CD8-positive, alpha-beta memory T cell (primary cell): ENCODE measurements at places on chromosomes 12 and 14.

GRCh38 chr12:108116254-108116653 lies 12.8 kb upstream of the WSCD2 start:
- no peak overlapping the region for H3K27ac ChIP-seq
- H3K4me3 ChIP-seq, result no peak overlapping the region
- no peaks in the 10 kb centered on the region for H3K27me3 ChIP-seq
- H3K4me1 ChIP-seq, result no peaks in the 10 kb centered on the region
- no peaks in the 10 kb centered on the region for H3K36me3 ChIP-seq
- no peak for DNase-seq

DNA sequence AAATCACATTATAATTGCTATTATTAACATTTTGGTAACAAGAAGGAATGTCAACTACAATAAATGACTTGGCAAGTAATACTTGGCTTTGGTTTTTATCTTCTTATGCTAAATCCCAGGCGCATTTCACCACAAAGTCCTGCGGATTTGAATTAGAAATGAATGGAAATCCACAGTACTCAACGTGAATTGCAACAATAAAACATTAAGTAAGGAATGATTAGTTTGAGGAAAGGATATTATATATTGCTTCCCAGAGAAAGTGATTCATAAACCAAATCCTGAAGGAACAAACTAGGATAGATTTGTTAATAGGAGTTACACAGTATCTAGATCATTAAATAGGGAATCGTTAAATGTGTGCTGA lies 1089.7 kb downstream of the TRHDE start:
- DNase-seq, result no peak
- H3K27me3 ChIP-seq, result no peaks in the 10 kb centered on the region
- no peaks in the 10 kb centered on the region for H3K4me1 ChIP-seq

DNA sequence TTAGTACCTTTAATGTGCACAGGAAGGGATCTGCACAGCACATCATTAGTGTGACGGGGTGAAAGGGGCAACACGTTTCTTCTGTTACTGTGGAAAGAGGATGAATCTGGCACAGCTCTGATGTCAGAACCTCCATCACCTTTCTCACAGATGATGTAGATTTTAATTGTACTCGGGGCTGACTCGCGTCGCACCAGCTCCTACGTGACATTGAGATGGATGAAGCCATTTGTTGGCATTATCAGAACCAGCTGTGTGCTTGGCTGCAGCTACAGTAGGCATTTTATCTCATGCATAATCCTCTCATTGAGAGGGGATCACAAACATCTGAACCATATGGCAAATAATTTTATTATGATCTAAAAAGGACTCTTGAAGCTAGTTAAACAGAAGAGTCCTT lies 173.6 kb downstream of the PDZRN4 start:
- H3K36me3 ChIP-seq, result no peaks in the 10 kb centered on the region
- no peak overlapping the region for H3K27ac ChIP-seq
- DNase-seq, result no peak
- no peak overlapping the region for H3K4me3 ChIP-seq
- H3K4me1 ChIP-seq, result no peaks in the 10 kb centered on the region

DNA sequence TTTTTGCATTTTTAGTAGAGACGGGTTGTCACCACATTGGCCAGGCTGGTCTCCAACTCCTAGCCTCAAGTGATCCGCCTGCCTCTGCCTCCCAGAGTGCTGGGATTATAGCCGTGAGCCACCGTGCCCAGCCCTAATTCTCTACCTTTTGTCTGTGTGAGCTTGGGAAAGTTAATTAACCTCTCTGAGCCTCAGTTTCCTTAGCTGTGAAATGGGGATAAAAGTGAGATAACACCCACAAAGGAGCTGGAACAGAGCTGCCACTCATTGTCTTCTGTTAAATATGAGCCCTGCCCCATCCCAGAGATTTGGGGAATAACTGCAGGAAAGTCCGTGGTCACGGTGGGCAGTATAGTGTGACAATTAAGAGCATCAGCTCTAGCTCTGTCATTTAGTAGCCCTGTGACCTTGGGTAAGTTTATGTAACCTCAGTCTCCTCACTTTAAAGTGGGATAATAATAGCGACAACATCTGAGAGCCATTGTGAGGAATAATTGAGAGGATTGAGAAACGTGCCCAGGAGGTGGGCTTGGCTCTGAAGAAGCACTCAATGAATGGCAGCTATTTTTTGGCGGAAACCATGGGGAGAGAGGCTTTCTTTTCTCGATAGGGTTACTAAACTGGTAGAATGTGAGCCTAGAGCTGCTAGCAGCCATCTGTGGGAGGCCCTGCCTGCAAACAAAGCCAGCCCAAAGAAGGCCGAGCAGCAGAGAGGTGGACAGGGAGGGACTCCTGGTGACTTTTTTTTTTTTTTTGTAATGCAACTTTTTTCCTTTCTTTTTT lies 60.8 kb upstream of the MED13L start:
- H3K27ac ChIP-seq, result no peak overlapping the region
- H3K36me3 ChIP-seq, result no peaks in the 10 kb centered on the region
- no peak for DNase-seq
- no peaks in the 10 kb centered on the region for H3K4me1 ChIP-seq

- no peaks in the 10 kb centered on the region for H3K27me3 ChIP-seq
- H3K4me3 ChIP-seq, result no peak overlapping the region
- DNase-seq, result no peak
- no peak overlapping the region for H3K27ac ChIP-seq
- no peaks in the 10 kb centered on the region for H3K4me1 ChIP-seq
Observed at GRCh38 chr14:32417956-32418552, 89.0 kb downstream of the AKAP6 start.

- DNase-seq, result no peak
- H3K27ac ChIP-seq, result no peak overlapping the region
- no peak overlapping the region for H3K4me3 ChIP-seq
- no peaks in the 10 kb centered on the region for H3K36me3 ChIP-seq
- H3K4me1 ChIP-seq, result no peaks in the 10 kb centered on the region
Observed at GRCh38 chr12:90004319-90005074, 295.9 kb upstream of the ATP2B1 start.

- DNase-seq, result no peak
- H3K27ac ChIP-seq, result no peak overlapping the region
- no peak overlapping the region for H3K4me3 ChIP-seq
- peaks cover 45% of the 10 kb centered on the region for H3K36me3 ChIP-seq
- H3K4me1 ChIP-seq, result peaks cover 93% of the 10 kb centered on the region
Observed at GRCh38 chr14:101834800-101835547, 73.5 kb downstream of the PPP2R5C start.

GRCh38 chr12:30622509-30622908 lies 73.2 kb downstream of the IPO8 start:
- no peak overlapping the region for H3K4me3 ChIP-seq
- H3K27me3 ChIP-seq, result no peaks in the 10 kb centered on the region
- H3K27ac ChIP-seq, result no peak overlapping the region
- no peaks in the 10 kb centered on the region for H3K36me3 ChIP-seq
- DNase-seq, result no peak
- no peaks in the 10 kb centered on the region for H3K4me1 ChIP-seq

- no peaks in the 10 kb centered on the region for H3K27me3 ChIP-seq
- H3K27ac ChIP-seq, result no peak overlapping the region
- H3K4me3 ChIP-seq, result no peak overlapping the region
- H3K4me1 ChIP-seq, result no peaks in the 10 kb centered on the region
Observed at GRCh38 chr12:125137766-125138344, 72.6 kb downstream of the AACS start.

GRCh38 chr14:19851365-19851764 lies 23.6 kb upstream of the OR4K2 start:
- no peaks in the 10 kb centered on the region for H3K27me3 ChIP-seq
- DNase-seq, result no peak
- no peaks in the 10 kb centered on the region for H3K36me3 ChIP-seq
- no peaks in the 10 kb centered on the region for H3K4me1 ChIP-seq
- no peak overlapping the region for H3K4me3 ChIP-seq
- no peak overlapping the region for H3K27ac ChIP-seq

- no peaks in the 10 kb centered on the region for H3K27me3 ChIP-seq
- no peaks in the 10 kb centered on the region for H3K36me3 ChIP-seq
- DNase-seq, result no peak
Observed at GRCh38 chr12:77736219-77736965, 94.3 kb upstream of the NAV3 start.

DNA sequence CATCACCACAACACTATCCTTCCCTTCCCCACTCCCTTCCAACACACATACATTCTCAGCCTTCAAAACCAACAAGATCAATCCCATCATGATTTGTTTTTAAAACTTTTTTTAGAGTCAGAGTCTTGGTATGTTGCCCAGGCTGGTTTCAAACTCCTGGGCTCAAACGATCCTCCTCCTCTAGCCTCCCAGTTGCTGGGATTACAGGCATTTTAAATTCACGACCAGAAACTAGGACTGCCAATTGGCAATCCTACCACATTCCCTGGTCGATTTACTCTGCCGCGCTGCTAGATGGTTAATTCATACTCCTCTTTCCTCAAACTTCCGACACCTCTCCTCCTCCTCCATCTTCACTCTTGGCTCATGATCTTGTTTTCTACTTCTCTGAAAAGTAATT lies 37.5 kb upstream of the TMCC3 start:
- peaks cover 4% of the 10 kb centered on the region for H3K27me3 ChIP-seq
- no peak overlapping the region for H3K4me3 ChIP-seq
- H3K36me3 ChIP-seq, result no peaks in the 10 kb centered on the region
- H3K27ac ChIP-seq, result no peak overlapping the region

GRCh38 chr12:109618082-109618481 lies 44.5 kb downstream of the MVK start:
- H3K27ac ChIP-seq, result no peak overlapping the region
- H3K27me3 ChIP-seq, result no peaks in the 10 kb centered on the region
- H3K4me1 ChIP-seq, result no peaks in the 10 kb centered on the region

DNA sequence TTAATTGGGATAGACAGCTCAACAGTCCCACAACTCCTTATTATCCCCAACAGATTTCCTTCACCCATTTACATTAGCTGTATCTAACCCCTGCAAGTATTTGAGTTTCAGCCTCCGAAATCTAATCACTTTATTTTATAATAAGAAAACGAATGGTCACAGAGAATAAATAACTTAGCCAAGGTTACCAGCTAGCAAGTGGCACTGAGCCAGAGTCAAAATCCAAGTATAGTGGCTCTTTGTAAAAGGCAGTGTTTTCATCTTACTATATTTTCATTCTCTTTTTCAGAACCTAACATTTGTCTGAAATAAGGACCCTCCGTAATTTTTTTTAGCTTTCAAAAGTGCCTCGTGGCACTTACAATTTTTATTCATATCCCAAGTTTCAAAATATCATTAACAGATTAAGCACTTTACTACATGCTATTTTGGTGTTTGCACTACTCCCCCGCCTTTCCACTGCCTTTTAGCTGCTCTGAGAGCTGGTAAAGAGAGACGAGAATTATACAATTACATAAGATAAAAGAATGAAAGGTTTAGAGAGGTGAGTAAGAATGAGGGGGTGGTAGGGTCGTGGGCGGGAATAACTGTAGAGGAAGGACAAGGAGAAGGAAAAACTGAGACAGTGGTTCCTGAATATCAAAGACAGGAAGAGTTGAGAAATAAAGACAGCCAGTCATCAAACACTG lies 3.7 kb upstream of the USP15 start:
- H3K4me1 ChIP-seq, result peaks cover 44% of the 10 kb centered on the region
- no peaks in the 10 kb centered on the region for H3K36me3 ChIP-seq
- DNase-seq, result no peak
- no peak overlapping the region for H3K27ac ChIP-seq

DNA sequence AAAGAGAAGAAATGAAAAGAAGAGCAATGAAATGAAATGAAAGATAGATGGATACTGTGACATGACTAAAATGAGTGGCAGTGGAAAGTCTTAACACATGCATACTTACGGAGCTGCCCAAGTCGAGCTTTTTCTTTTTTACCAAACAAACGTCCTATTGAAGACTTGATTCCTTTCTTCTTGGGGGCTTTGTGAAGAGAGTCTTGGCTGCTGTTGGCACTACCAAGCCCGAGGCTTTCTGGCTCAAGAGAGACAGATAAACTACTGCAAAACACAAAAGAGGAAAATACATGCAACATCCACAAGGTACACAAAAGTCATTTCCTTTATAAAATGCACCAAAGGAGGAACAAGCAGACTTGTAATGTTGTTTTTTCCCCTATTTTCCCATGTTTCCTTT lies 261.2 kb downstream of the ACSS3 start:
- DNase-seq, result no peak
- H3K4me3 ChIP-seq, result no peak overlapping the region
- H3K27ac ChIP-seq, result no peak overlapping the region
- H3K4me1 ChIP-seq, result no peaks in the 10 kb centered on the region

- DNase-seq, result no peak
- no peak overlapping the region for H3K27ac ChIP-seq
- no peak overlapping the region for H3K4me3 ChIP-seq
- no peaks in the 10 kb centered on the region for H3K36me3 ChIP-seq
Observed at GRCh38 chr12:31765931-31766330, 37.1 kb upstream of the AMN1 start.

GRCh38 chr14:22410497-22410896 lies 178.5 kb downstream of the DAD1 start:
- H3K36me3 ChIP-seq, result no peaks in the 10 kb centered on the region
- no peaks in the 10 kb centered on the region for H3K4me1 ChIP-seq
- H3K27ac ChIP-seq, result no peak overlapping the region
- no peaks in the 10 kb centered on the region for H3K27me3 ChIP-seq
- DNase-seq, result no peak
- no peak overlapping the region for H3K4me3 ChIP-seq

DNA sequence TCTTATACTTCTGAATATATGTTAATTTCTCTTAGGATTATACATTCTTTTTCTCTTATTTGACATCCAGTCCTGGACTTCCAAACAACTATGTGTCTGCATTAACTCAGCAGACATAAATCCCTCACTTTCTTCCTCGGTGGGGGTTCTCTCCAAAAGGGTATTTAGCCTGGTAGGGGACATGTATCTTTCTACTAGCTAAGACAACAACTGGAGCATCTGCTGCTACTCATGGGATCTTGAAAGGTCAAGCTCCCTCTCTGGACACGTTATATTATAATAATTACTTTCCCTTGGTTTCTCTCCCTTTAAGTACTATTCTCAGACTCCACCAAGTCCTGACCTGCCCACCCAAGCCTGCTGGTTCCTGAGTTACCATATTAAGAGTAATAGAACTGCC lies 983.7 kb upstream of the FLRT2 start:
- H3K36me3 ChIP-seq, result no peaks in the 10 kb centered on the region
- no peak overlapping the region for H3K4me3 ChIP-seq
- no peak overlapping the region for H3K27ac ChIP-seq
- no peaks in the 10 kb centered on the region for H3K4me1 ChIP-seq
- DNase-seq, result no peak

- no peaks in the 10 kb centered on the region for H3K36me3 ChIP-seq
- H3K27ac ChIP-seq, result no peak overlapping the region
- DNase-seq, result no peak
- H3K27me3 ChIP-seq, result no peaks in the 10 kb centered on the region
Observed at GRCh38 chr12:19946550-19946949, 421.8 kb upstream of the PDE3A start.

DNA sequence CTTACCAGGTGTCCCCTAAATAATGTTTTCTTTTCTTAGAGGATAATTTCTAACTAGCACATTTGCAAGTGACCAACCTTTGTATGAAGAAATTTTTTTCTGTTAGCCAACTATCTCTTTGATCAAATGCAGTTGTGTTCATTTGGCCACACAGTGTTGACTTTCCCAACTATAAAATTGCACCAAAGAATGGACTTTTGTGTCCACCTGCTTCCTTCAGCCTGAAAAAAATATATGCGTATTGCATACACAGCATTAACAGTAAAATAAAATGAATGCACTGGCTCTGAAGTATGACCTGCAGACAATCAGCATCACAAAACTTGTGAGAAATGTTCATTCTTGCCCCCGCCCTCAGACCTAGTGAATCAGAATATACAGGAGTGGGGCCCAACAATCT lies 342.0 kb downstream of the SEC23A start:
- DNase-seq, result no peak
- no peaks in the 10 kb centered on the region for H3K27me3 ChIP-seq
- H3K4me3 ChIP-seq, result no peak overlapping the region
- H3K36me3 ChIP-seq, result no peaks in the 10 kb centered on the region
- H3K27ac ChIP-seq, result no peak overlapping the region
- H3K4me1 ChIP-seq, result no peaks in the 10 kb centered on the region

GRCh38 chr12:130960058-130960457 lies 6.4 kb downstream of the ADGRD1 start:
- no peak for DNase-seq
- no peak overlapping the region for H3K4me3 ChIP-seq
- H3K27me3 ChIP-seq, result no peaks in the 10 kb centered on the region
